Psoas muscle (tissue), 8 donors: ENCODE measurements at places on chromosomes 7 and 10.

DNA sequence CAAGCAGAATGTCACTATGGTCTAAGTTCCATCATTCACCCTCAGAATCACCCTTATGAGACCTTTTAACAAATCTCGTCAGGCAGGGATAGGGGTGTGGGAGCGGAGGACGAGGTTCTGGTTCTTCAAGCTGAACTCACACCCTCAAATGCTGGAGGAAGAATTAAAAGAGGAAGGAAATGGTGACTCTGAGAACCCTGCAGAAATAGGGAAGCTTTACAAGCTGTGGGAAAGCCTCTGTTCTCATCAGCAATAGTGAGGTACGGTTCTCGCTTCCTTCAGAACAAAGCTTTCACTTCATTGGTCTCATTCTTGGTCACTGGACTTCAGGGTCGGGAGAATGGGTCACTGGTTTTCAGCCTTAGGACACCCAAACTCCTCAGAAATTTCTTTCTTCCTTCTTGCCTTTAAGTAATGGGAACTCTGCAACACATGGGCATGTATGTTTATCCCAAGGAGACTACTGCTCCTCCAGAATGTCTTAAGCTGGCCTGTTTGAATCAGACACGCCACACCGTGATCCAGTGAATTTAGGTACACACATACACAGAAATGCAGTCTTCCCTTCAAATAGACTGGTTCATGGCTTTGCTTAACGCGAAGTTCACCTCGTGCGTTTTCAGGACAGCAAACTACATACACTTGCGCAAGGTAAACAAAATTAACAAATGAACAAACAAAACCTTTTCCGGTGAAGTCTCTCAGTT is 226.0 kb downstream of the SFMBT2 start:
- no peak for DNase-seq

DNA sequence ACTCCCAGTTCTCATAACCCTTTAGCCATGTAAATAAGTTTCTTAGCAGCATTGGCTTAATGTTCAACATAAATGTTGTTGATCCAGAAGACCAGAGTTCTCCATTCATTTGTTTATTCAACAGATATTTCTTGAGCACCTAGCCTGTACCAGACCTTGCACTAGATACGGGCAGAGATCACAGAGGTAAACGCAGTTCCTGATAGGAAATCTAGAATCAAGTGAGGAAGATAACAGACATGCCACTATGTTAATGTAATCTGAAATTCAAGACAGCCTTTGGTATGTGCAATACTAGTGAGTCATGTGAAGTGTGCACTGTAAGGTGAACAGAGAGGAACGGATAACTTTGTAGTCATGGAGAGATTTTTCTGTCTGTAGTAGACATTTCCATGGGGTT is 3.0 kb downstream of the BUB3 start:
- DNase-seq: no peak

GRCh38 chr7:120794106-120794729 is 63.7 kb downstream of the TSPAN12 start:
- DNase-seq: no peak

- no peak for DNase-seq
These were observed 40.6 kb upstream of the RBAK start for GRCh38 chr7:5005066-5005465.

DNA sequence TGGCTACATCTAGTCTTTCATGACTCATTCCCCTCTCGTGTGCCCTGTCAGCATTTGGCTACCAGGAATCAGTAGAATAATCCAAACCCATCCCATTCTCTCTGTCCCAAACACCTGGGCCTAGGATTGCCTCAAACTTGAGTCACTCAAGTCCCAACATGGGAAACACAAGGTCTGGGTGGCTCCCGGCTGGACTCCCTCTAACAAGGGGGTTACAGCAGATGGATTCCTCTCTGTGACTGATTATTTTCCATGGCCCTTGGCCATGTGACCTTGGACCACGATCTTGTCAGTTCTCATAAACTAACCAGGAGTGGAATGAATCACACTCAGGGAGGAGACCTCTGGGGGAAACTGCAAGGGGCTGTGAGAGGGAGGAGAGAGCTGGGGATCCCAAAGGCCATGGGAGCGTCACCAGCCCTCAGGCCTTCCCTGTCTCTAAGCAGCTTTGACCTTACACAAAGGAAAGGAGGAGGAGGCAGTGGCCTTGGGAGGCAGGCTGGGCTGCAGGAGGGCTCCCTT is 533.1 kb downstream of the KCNMA1 start:
- DNase-seq: peak; percentile 72

- DNase-seq: no peak
These were observed 58.7 kb upstream of the COL1A2 start for GRCh38 chr7:94336009-94336408.

- no peak for DNase-seq
These were observed 737.1 kb upstream of the ZWINT start for GRCh38 chr10:57098146-57098545.

DNA sequence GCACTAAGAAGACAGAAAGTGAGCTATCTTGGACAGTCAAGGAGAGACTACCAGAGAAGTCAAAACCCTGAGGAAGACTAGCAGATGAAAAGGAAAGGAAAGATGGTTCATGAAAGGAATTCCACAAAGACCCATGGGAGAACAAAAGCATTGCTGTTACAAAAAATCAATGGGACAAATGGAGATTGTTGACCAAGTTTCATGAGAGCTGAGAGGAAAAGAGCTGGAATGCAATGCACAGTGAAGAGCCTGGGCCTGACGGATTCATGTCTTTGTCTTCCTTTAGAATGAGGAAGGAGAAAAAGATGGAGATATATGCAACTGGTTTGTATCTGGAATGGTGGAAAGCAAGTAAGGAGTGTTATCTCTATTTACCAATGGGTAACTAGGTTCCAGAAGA is 17.3 kb downstream of the TMEM243 start:
- DNase-seq: no peak

DNA sequence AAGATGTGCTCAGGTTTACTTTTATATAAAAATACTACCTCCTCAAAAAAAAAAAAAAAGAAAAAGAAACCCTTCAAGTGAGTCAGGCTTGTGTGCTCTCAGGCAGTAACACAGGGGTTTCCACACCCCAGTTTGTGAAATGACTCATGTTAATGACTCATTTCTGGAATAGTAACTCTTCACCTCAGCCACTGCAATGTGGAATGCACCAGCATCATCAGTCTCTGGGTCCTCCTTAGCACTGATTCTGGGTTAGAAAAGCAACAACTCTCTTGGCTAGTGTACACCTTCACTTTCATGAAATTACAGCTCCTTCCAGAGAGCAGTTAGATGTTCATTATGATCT is 110.6 kb downstream of the EMX2 start:
- no peak for DNase-seq

DNA sequence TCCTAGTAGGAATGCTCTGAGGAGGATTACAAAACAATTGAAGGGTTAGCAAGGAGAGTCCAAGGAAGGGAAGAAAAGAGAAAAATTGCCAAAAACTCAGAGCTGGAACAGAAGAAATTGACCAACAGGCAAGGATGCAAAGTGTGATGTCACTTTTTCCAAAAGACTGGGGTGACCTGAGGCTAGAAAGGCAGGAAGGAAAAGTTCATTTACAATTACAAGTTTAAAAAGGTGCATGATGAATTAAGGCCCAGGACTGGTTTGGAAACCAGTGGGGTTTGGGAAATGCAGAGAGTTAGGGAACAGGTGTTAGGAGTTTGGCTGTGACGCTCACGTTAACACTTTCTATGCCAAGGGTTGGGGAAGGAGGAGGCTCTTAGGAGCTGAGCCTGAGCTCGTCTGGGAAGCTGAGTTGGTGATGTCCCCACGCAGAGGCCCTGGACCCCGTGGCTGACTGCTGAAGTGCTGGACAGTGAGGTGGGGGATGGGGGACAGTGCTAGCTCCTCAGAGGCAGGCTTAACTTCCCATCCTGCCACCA is 92.6 kb upstream of the PODXL start:
- peak; percentile 43 for DNase-seq

- no peak for DNase-seq
These were observed 93.9 kb upstream of the HABP2 start for GRCh38 chr10:113458944-113459343.

GRCh38 chr7:121961089-121961867 is 88.3 kb downstream of the PTPRZ1 start:
- no peak for DNase-seq

GRCh38 chr7:26346611-26347203 is 55.0 kb downstream of the SNX10 start:
- no peak for DNase-seq

GRCh38 chr10:62543571-62544355 is 169.6 kb downstream of the ZNF365 start:
- DNase-seq: no peak

DNA sequence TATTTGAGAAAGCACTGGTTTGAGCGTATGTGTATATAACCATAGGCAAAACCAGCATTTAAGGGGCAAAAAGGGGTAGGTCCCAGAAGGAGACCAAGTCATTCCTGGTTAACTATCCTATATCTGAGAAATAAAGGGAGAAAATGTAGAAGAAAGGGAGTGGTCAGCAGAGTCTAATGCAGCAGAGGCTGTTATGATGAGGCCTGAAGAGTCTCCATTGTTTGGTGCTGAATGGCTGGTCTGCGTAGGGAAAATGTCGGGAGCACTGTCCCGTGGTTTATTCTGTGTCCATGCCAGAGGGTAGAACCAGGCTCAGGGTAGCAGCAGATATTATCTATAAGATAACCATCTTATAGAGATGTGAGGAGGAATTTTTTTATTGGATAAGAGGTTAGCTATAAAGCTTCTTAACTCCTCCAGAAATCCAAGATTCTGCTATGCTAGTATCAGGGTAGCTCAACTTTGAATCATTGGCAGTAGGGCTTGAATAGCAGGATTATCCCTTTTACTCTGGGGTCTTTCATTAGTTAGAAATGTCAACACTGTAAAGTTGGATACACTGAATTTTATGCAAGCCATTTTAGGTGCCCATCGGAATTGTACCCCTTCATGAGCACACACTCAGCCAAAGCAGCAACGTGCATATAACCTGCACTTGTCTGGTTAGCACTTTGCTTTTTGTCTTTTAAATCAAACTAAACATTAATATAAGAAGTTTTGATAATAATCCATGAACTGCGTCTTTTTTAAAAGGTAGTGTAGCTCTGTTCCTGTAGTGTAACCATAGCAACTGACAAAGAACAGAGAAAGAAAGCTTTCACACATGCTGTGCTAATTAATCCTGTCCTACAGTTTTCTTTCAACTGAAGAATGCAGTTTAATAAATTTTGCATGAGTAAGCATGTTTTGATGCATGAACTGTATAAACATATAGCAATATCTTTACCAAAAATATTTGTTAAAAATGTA is 312.0 kb upstream of the FZD1 start:
- no peak for DNase-seq

DNA sequence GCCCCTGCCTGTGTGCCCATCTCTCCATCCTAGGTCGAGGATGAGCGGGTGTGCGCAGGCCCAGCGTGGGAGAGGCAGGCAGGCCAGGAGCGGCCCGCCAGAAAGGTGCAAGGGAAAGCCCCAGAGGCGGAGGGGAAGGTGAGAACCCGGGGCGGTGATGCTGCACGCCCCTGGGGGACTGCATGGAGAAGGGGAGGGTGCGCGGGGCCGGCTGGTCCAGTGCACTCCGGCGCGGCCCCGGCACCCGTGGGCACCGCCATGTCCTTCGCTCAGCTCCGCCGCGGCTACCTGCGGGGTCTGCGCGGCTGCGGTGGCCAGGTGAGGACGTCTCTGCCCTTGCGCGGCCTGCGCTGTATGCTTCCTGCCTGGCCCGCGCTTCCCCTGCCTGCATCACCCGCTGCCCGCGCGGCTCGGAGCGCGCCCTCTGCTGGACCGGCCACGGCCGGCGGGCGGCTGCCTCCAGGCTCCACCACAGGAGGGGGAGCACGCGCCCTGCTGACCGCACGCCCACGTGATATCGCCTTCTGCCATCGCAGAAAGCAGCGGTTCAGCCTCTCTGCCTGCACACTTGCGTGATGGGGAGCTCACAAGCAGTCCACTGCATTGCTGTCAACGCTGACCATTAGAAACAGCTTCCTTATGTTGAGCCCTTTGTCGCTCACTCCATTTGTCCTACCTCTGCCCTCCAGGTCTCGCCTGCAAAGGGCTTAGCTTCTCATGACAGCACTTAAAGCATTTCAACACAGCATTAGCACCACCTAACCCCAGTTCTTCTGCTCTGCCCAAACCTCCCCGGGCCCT is 73.9 kb downstream of the CXCL12 start:
- peak; percentile 90 for DNase-seq

DNA sequence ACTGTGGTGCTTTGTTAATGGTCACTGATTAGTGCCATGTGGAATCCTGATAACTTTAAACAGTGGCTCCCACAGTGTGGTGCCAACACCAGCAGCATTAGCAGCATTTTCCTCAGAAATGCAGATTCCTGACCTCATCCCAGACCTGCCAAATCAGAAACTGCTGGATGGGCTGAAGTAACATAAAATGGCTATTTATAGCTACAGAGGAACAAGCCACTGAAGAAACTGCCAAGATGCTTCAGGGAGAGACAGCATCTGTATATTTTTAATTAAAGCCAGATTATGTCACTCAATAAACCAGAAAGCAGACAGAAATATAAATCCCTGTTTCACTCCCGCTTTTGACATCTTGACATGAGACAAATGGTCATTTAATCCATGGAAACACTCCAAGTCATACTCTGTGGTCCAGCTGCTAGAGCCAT is 178.5 kb downstream of the AMPH start:
- DNase-seq: no peak

DNA sequence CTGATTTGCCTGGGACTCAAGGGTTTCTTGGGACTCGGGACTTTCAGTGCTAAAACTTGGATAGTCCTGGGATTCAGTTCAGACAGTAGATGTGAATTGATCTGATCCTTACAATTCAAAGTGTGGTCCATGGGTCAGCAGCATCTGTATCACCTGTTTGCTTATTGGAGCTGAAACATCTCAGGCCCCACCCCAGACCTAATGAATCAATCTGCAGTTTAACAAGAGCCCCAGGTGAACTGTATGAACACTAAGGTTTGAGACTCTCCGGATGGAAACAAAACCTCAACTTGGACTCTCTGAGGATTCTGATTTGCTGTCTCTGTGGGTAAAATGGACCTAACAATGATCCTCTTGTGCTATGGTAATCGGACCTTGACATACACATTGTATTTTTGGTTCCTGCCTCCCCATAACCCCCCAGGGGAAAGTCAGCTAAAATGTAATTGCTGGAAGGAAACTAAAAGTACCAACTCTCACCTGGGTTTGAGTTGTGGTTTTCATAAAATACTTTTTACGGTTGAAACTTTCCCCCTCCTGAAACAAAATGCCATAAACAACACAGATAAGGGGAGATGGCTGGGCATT is 11.7 kb downstream of the CYP26A1 start:
- DNase-seq: no peak

GRCh38 chr10:14243221-14243620 is 87.5 kb downstream of the FRMD4A start:
- DNase-seq: no peak

- peak; percentile 65 for DNase-seq
These were observed 106.9 kb upstream of the GPR26 start for GRCh38 chr10:123559066-123559822.

- no peak for DNase-seq
These were observed 26.3 kb downstream of the SND1 start for GRCh38 chr7:127678337-127678736.

GRCh38 chr7:47498229-47499056 is 83.5 kb downstream of the TNS3 start:
- DNase-seq: no peak

- DNase-seq: no peak
These were observed 11.6 kb downstream of the DDX56 start for GRCh38 chr7:44561962-44562621.

GRCh38 chr7:27367933-27368549 is 125.4 kb downstream of the EVX1 start:
- DNase-seq: no peak
